ENCODE measurements at places on chromosomes 4 and X.

- DNase-seq = no peak
Observed at GRCh38 chr4:126137782-126138170, 823.0 kb downstream of the FAT4 start.

DNA sequence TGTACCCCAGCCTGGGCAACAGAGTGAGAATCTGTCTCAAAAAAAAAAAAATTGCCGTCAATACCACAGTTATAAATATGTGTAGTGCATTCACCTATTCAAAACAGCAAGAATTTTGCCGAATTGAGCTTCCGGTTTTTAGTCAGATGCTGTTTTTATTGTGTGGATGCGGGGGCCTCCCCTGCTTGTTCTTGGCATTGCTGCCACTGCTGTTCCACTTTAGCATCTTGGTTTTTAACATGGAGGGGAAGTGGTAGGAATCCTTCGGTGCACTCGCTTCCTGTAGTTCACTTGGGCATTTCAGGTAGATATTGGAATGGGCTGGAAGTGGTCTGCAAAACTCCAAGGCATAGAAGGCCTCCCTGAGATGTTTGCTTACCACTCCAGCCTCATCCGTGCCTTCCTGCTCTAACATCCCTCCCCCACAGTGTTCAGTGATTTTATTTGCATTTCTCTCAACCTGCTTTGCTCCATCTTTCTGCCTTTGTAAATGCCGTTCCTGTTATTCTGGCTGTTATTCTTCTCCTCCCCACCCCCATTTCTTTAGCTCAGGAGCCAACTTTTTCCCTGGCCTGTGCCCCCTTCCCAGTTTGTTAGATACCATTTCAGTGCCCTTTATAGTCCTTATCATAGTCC, 25.5 kb downstream of the MOB1B start:
- no peak for DNase-seq

- DNase-seq = no peak
Observed at GRCh38 chrX:154840856-154841255, 6.4 kb upstream of the SMIM9 start.

- no peak for DNase-seq
Observed at GRCh38 chrX:66717926-66718325, 79.0 kb upstream of the EDA2R start.

DNA sequence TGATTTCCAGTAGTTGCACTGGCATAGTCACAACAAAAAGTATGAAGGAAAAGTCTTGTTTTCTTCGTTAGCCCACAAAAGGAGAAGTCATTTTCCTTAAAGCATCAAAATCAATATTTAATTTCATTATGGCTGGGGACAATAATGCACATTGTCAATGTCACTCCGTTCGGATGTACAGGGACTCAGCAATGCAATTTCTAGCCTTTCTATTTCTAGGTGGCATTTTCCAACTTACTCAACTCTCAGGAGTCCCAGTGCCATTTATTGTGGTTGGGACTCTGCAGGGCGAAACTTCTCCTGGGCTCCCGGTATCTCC, 99.6 kb downstream of the CEP135 start:
- DNase-seq = no peak

DNA sequence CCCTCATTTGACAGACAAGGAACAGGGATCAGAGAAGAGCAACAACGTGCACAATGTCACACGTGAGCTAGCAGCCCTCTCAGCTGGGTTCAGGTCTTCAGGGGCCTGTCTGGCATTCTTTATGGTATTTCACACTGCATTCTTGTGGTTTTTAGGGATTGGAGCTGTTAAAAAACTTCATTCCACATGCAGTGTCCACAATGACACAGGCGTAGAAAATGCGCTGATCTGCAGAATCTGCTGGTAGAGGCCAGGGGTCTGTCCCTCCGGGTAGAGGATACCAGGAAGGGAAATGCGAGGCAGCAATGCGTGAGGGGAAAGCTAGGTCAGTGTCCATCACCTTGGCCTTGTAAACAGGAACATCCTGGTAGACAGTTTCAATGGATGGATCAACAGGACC, 36.6 kb downstream of the MAP7D3 start:
- no peak for DNase-seq

DNA sequence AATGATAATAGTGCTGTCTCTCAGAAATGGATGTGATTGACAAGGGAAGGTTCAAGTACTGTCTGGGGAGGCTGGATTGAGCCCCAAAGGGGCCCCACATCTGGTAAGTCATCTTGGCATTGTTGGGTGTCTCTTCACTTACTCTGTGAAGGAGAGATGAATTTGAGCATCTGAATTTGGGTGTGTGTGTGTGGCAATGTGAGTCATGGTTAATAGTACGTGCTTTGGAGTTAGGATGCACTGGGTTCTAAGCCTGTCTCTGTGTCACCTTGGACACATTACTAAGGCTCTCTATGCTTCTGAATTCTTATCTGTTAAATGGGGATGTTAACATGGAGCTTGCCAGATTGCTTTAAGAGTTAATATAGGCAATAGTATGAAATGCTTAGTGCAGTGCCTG, 80.4 kb downstream of the FRAS1 start:
- no peak for DNase-seq

DNA sequence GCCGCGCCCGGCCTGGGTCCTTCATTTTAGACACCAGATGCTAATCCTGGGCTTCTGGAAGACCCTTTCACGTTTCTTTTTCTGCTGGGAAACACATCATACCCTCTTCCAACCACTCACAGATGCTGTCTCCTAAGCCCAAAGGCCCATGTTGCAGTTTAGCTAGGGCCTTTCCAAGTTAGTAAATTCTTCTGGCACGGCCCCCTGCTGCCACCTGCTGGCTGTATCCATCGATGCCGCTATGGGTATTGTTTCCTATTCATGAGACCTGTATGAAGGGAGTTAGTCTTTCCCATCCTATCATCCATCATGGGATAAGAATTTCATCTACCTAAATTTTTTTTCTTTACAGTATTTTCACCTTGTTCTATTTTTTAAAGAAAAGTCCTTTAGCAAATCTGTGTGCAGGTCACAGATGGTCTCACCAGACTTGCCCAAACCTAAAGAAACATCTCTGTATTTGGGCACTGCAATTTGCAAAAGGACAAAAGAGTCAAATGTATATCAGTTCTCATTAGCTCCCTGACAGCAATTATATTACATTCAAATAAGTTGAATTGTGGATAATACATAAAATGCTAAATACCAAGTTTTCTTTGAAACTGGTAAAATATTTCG, 37.8 kb upstream of the SLC9A7 start:
- peak; percentile 74 for DNase-seq

GRCh38 chr4:79759793-79760192, 313.2 kb downstream of the ANTXR2 start:
- DNase-seq = no peak

DNA sequence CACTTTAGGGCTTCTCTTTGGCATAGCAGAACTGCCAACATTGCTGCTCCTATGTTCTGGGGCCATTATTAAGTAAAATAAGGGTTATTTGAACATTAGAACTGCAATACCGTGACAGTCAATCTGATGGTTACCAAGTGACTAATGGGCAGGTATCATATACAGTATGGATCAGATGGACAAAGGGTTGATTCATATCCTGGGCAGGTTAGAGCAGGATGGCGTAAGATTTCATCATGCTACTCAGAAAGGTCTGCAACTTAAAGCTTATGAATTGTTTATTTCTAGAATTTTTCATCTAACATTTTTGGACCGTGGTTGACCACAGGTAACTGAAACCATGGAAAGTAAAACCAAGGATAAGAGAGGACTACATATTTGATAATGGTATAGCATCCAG, 40.9 kb downstream of the BRCC3 start:
- no peak for DNase-seq

- DNase-seq = peak; percentile 66
Observed at GRCh38 chr4:139509727-139510410, 46.1 kb downstream of the SETD7 start.

- no peak for DNase-seq
Observed at GRCh38 chr4:187357045-187357643, 633.5 kb upstream of the FAT1 start.

- DNase-seq = no peak
Observed at GRCh38 chrX:103730147-103730795, 19.6 kb downstream of the TMEM31 start.

GRCh38 chr4:113825272-113825671, 63.7 kb upstream of the CAMK2D start:
- DNase-seq = no peak

DNA sequence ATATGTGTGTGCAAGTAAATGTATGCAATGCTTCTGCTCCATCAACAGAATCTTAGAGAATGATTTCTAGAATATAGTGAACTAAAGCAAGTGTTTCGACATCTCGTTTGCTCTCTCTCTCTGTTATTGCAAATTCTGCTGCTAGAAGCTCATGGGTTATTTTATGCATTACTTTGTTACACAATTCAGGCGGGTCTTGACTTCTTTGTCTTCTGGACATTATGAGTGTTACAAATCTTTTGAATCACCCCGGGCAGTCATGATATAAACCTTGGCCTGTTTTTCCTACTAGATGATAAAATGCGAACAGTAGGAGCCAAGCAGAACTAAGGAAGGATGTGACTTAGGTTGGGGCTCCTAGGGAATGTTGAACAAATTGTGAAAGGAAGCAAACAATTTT, 166.4 kb upstream of the SFRP2 start:
- no peak for DNase-seq

DNA sequence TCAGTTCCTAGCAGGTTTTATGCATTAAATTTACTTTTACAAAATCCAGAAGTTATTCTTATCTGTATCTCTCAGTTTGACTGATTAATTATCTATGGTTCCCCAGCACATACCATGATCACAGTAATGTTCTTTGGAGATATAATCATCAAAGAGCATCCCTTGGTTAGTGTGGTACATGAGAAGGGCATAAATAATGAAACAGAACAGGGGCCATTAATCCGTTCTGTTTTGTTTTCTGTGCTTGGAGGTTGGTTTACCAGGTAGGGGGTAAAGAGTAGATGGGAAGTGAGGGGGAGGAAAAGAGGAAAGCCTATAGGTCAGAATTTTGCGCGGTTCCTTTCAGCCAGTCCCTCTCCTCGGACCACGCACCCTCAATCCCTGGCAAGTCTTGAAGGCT, 718.7 kb upstream of the TENM3 start:
- no peak for DNase-seq

GRCh38 chr4:96375367-96375766, 535.5 kb downstream of the PDHA2 start:
- DNase-seq = no peak

DNA sequence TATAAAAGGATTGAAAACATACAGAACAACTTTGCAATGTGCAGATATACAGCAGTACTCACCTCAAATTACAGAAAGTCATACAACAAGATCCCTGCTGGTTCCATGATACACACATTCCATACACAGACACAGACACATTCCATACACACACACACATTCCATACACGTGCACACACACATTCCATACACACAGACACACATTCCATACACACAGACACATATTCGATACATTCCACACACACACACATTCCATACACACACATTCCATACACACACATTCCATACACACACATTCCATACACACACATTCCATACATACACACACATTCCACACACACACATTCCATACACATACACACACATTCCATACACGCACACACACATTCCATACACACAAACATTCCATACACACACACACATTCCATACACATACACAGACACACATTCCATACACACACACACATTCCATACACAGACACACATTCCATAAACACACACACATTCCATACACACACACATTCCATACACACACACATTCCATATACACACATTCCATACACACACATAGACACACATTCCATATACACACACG, 13.7 kb downstream of the LINC00632 start:
- no peak for DNase-seq

DNA sequence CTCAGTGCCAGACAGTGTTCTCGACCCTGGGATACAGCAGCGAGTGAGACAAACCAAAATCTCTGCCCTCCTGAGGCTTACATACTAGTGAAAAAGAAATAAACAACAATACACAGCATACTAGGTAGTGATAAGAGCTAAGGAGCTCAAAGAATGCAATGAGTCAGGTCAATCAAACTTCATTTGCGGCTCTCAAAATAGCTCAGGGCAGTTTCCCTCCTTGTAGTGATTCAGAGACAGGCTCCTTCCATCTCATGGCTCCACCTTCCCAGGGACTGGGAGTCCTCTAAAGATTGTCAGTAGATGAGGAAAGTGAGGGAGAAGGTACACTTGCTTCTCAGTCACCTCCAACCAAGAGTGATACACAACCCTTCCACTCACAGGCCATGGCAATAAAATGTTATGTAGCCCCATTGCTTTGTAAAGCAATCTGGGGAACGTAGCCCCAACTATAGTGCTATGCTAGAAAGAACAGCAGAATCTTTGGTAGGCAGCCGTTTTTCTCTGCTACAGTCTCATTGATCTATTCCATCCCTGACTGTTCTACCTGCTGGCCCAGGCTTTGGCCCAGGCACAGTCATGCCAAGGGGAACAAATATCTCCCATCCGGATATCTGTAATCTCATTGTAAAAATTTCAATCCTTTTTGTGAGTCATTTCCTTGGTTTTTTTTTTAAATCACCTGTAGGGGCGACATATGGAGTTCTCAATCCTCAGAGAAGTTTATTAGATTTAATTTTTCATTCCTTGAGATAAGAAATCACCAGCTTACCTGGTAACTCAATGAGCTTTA, 183.1 kb upstream of the S100G start:
- no peak for DNase-seq

DNA sequence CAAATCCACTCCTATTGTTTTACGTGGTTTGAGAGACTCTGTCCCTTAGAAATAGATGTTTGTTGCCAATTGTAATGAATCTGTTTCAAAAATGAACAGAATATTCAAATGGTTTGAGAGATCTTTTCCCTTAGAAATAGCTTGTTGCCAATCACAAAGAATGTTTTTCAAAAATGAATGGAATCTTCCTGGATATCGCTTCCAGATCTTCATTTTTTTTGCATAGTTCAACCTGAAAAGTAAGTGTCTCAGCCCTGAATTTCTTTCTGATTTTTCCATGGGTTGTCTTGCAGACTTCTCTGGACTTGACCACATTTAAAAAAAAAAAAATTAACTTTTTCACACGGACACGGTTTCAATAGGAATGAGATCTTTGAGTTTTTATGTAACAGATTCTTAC, 22.7 kb downstream of the SHOX start:
- DNase-seq = no peak

DNA sequence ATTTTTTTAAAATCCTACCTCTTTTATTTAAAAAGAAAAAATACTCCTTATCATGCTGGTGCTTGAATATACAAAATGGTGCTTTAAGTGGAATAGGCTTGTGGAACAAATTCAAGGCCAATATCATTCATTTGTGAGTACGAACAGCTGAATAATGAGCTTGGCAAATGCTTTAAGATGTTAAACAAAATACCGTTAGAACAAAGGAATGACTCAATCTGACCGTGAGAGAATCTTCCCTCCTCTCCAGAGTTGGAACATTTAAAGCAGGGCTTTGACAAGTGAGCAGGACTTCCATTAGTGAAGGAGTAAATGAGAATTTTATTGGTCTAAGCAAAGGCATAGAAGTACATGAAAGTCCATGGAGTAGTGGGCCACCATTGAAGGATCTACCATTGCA, 74.5 kb downstream of the DCLK2 start:
- no peak for DNase-seq
